ENCODE measurements at places on chromosomes 12 and 14.
A peak's percentile ranks its signal among the peaks of the same experiment; 100 is the strongest.

GRCh38 chr12:92193846-92194245, 48.2 kb upstream of the BTG1 start:
- no peak for DNase-seq

GRCh38 chr12:26374934-26375680, 179.7 kb downstream of the SSPN start:
- no peak for DNase-seq

GRCh38 chr12:2298556-2299200, 245.9 kb downstream of the CACNA1C start:
- no peak for DNase-seq

DNA sequence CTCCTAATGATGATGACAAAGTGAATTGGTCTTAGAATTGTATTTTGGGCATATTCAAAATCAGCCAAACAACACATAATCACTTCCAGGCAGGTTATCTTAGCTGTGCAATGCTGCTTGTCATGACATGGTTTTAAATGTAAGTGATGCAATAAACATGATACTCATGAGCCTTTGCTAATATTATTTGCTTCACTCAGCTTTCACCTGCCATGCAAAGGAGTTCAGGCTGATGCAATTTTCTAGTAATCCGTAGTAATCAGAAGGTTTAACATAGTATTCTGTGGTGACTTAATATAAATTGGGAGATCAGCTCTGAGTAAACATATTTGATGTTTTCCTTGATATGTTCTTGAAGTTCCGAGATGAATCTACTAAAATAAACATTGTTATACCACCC, 29.1 kb downstream of the TMEM260 start:
- peak; percentile 15 for DNase-seq

- peak; percentile 85 for DNase-seq
These were observed at the start of gene MGST1 for GRCh38 chr12:16347391-16348298. TSS of gene MGST1 (plus strand) at chr12:16347645. CDS start at chr12:16354253, 6,608 bp downstream.

DNA sequence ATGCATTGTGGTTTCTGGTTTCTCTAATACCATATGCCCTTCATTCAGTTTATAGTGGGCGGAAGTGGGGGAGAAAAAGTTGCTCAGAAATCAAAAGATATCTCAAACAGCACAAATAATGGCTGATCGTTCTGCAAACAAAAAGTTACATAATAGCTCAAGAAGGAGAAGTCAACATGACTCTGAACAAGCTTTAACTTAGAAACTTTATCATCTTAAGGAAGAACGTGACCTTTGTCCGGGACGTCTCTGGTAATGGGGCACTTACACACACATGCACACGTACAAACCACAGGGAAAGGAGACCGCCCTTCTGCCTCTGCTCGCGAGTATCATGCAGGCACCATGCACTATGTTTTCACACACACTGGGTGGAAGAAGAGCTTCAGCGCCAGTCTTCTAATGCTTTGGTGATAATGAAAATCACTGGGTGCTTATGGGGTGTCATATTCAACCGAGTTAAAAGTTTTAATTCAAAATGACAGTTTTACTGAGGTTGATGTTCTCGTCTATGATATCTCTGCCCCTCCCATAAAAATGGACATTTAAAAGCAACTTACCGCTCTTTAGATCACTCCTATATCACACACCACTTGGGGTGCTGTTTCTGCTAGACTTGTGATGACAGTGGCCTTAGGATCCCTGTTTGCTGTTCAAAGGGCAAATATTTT, 4.7 kb downstream of the FOS start:
- no peak for DNase-seq

- peak; percentile 67 for DNase-seq
These were observed 40.5 kb upstream of the C14orf132 start for GRCh38 chr14:95998656-95999055.

DNA sequence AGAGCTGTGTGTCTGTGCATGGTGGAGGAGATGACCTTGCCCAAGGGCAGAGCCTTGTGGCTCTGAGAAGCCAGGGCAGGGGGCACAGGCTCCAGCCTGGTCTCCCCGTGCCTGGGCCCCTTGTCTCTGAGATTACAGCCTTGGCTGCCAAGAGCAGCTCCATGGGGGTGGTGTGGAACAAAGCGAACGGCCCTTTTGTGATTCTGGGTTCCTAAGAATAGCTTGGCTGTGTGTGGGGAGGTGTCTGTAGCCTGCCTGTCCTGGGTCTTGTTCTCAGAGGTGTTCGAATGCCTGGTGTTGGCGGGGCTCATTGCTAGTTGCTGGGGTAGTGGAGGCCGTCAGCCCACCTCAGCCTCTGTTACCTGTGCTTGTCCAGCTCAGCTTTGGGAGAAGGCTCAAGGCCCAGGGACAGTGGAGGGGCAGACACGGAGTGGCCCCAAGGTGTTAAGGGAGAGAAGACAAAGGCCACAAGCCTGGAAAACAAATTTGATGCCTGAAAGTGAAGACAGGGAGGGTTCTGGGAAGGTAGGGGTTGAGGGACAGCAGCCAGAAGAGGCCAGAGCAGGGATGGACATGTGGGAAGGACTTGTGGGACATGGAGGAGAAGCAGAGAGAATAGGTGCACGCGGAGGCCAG, 7.4 kb upstream of the MYH7 start:
- no peak for DNase-seq

- no peak for DNase-seq
These were observed 1.3 kb upstream of the KRT79 start for GRCh38 chr12:52835271-52836041.

DNA sequence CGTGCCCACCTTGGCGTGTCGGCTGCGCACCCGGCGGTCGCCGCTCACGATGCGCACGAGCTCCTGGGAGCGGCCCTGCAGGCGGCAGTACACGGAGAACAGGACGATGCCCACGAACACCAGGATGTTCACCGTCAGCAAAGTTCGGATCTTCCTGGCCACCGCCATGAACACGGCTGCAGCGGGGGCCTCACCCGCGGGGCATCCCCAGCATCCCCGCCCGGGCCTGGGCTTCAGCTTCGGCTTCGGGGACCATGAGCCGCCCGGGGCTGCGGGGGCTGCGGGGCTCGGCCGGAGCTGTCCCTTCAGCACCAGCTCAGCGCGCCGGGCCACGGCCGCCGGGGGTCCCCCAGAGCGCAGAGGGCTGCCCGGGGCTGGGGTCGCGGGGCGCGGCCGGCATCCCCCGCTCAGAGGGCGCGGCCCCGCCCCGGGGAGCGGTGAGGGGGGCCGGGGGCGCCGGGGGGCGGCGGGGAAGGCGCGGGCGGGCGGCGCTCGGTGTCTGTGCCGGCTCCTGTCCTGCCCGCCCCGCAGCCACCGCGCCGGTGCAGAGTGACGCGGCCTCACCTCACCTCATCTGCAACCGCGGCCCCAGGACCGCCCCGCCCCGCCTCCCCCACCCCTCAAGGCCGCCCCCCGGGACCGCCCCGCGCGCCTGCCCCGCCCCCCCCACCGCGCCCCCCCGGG, at the start of gene GALNT9:
TSS of gene GALNT9 (minus strand) at position 554 of the 684 bp plus-strand sequence. CDS start at position 168, 386 bp downstream.
- DNase-seq: no peak

DNA sequence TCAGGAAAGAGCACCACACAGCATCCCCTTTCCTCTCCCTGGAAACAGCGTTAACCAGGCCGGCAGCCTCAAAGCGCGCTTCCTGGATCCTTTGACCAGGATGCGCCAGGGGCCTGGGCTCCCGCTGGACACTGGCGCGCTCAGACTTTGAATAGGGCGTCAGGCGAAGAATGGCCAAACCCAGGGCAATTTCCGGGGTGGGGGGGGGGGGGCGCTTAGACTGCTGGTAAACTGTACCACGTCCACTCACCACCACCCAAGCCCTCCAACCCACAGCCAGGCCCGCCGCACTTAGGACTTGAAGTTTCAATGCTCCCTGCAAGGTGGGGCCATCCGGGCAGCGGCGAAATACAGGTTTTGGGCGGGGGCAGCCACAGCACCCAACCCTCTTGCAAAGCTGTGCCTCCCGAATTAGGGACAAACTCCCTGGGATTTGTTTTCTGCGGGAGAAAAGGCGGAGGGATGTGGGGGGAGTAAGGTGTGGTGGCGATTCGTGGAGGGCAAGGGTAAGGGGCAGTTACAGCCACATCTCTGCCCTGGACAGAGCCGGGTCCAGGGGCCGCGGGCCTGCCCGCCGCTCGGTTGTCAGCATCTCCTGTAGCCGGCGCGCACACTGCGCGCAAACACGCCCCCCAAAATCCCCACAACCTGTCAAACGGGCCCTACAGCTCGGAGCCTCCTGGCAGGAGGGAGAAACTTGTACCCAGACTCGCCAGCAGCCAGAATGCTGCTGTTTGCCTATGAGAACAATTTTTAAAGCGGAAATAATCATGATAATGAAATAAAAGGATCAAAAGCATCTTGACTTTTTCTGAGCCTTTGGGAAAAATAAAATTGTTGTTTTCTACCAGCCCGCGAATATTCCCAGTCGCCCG, 958 bp downstream of the RTN1 start:
- DNase-seq: peak; percentile 41

GRCh38 chr12:119994892-119995658, 6.0 kb downstream of the BICDL1 start:
- DNase-seq: no peak

DNA sequence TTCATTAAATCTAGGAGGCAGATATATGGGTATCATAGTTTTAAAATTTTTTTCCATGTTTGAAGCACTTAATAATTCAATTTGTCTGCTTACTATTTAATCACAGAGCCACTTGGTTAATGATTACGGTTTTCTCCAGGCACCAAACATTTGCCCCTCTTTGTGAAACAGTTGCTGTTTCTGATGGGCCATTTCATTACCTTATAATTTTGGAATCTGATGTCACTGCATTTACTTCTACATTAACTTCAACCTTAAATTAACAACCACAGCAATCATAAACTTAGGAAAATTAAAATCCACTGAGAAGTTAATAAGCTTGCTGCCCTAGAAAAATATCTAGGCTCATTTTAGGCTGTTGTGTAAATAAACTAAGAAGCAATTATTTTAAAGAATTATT, 17.0 kb downstream of the TMCC3 start:
- DNase-seq: no peak

- no peak for DNase-seq
These were observed 1.2 kb downstream of the GZMB start for GRCh38 chr14:24632761-24633160.

- DNase-seq: no peak
These were observed 55.8 kb downstream of the CMAS start for GRCh38 chr12:22101749-22102243.

GRCh38 chr12:107497231-107497630, 188.4 kb upstream of the PWP1 start:
- no peak for DNase-seq

DNA sequence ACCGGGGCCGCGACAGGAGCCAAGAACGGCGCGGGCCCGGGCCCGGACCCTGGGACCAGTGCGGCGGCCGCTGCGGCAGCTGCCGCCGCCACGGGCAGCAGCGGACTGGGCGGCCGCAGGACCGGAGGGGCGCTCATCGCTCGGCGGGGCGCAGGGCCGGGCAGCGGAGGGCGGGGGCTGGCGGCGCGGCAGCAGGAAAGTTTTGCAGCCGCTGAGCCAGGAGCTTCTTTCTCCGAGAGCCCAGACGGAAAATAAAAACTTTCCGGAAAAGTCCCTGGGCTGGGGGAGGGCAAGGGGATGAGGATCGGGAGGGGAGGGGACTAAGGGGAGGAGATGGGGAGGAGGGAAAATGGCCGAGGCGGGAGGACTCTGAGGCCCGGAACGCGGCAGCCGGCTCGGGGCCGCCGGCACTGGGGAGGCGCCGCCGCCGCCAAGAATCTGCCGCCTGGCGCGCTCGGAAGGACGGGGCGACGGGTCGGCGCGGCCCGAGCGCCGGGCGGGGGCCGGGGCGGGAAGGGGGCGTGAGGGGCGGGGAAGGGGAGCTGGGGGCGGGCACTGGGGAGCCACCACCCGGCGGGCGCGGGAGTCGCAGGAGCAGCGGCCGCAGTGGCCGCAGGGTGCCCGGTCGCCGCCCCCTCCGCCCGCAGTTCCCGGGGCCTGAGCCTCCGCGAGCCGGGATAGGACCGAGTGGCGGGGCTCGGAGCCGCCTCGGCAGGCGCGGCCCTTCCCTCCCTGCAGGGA, at the start of gene PRKD1:
TSS of gene PRKD1 (minus strand) at position 472 of the 741 bp plus-strand sequence.
- no peak for DNase-seq

DNA sequence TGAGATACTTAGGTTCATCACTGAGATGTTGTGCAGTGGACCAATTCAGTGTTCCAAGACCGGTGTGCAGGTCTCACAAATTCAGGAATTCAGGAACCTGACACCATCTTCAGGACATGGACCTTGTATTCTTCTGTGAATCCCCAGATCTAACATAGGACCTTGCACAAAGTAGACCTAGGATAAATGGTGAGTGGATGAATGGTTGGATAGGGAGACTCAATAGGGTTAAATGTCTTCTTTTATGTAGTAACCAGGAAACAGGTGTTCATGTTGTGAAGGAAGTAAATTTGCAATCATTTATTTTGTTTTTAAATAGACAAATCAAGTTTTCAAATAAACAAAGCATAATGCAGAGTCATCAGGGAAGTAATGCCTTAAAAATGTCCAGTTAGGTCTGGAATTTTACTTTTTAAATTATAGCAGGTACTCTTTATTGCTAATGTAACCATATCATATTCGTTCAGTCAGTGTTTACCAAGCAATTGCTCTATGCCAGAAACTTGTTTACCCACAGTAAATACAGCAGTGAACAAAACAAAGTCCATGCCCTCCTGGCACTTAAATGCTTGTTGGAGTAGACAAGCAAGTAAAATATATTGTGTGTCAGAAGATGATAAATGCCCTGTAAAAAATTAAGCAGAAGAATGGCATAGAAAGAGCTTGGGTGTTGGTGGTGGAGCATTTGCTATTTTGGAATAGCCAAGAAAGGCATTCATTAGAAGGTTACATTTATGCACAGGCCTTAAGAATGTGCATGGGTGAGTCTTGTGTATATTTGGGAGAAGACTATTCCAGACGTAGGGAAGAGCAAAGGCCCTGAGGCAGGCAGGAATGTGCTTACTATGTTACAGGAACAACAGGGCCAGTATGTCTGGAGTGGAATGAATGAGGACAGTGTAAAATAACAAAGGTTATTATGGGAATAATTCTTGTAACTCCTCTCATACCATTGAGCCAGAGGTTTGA, 26.3 kb downstream of the RXYLT1 start:
- DNase-seq: peak; percentile 88

DNA sequence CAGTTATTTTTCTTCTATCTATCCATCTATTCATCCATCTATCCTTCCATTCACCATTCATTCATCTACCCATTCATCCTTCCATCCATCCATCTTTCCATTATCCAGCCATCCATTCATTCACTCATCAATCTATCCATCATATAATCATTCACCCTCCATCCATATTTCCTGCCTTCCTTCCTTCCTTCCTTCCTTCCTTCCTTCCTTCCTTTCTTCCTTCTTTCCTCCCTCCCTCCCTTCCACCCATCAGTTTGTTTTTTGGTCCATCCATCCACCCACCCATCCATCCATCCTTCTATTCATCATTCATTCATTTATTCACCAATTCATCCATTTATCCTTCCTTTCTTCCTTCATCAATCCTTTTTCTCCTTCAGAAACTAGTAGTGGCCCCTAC, 34.3 kb upstream of the NOS1 start:
- no peak for DNase-seq

DNA sequence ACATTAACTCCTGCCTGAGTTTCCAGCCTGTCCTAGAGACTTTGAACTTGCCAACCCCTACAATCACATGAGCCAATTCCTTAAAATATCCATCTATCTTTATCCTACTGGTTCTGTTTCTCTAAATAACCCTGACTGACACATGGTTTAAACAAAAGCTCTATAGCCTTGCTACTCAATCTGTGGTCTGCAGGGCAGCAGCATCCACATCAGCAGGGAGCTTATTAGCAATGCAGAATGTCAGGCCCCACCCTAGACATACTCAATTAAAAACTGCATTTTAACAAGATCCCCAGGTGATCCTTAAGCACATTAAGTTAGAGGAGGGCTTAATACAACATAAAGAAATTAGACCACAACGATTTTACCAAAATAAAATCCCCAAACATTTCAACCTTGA, 108.3 kb upstream of the CPSF6 start:
- no peak for DNase-seq
